ENCODE measurements at places on chromosomes 3 and 15.

DNA sequence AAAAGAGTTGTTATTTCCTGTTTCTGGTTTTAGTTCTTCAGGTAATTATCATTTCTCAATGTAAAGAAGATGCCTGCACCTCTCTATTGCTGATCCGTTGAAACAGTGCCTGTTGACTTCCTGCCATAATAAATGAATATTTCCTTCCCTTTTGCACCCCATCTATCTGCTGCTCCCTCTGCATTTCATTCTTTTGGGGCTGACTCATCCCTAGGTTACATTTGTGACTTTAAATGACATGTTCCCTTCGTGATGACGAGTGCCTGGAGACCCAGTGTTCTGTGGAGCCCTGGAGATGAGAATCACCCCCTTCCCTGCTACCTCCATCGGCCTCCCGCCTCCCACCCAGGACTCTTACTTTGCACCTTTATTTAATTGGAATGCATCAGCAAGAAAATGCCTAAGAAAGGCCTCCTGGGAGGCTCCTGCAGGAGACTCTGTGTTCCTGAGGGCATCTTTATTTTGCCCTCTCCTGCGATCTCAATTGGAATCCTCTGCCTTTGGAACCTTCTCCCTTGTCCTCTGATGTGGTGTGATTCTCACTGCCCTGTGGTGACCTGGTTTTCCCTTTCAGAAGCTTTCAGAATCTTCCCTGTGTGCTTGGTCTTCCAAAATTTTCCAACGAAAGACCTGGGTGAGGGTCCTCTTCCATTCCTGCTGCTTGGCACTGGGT, 13.7 kb downstream of the LRRK1 start:
- DNase-seq: no peak

DNA sequence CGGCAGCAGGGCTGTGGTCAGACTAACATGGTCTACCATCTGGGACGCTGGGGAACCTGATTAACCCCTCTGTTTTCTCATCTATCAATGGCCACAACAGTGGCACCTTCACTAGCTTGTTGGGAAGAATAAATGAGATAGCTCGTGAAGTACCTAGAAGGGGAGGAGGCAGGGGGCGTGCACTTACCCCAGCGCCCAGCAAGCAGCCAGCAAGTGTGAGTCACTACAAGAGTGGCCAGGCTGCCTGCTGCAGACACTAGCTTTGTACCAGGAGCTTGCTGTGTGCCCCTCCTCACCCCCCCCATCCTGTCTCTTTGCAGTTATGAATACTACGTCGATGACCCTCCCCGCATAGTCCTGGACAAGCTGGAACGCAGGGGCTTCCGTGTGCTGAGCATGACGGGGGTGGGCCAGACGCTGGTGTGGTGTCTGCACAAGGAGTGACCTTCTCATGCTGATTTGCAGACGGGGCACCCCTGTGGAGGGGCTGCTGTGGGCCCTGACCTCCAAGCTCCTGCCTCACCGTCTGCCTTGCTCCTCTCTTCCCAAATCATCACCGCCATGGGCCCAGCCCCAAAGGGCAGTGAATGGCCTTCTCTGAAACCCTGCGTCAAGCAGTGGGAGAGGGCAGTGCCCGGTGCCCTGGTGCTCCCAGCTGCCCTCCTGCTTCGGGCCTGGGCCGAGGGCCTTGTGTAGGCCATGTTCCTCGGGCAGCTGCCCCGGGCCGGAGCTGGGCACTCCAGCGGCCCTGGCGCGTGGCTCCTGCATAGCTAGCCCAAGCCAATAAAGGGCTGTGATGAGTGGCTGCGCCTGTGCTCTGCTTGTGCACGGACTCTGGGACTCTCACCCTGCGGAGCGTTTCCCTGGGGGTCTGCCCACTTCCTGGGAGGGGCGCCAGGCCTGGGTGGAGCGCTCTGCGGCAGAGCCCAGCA, 2.6 kb upstream of the C15orf62 start:
- DNase-seq: no peak

DNA sequence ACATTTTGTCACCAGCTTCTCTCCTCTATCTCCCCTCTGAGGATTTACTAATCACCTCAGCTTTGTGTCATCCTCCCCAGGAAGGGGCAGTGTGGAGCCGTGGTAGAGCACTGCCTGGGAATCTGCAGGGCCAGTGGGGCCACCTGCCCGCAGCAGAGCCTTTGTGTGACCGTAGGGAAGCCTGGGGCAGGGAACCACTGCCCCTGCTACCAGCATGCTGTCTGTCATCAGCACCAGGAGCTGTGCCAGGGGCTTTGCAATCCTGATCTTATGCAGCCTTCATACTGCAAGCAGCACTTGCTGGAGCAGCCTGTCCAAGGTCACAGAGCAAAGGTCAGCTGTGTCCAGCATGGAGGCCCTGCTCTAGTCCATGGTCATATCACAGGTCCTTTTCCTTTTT, 170.2 kb upstream of the IL12A start:
- no peak for DNase-seq

DNA sequence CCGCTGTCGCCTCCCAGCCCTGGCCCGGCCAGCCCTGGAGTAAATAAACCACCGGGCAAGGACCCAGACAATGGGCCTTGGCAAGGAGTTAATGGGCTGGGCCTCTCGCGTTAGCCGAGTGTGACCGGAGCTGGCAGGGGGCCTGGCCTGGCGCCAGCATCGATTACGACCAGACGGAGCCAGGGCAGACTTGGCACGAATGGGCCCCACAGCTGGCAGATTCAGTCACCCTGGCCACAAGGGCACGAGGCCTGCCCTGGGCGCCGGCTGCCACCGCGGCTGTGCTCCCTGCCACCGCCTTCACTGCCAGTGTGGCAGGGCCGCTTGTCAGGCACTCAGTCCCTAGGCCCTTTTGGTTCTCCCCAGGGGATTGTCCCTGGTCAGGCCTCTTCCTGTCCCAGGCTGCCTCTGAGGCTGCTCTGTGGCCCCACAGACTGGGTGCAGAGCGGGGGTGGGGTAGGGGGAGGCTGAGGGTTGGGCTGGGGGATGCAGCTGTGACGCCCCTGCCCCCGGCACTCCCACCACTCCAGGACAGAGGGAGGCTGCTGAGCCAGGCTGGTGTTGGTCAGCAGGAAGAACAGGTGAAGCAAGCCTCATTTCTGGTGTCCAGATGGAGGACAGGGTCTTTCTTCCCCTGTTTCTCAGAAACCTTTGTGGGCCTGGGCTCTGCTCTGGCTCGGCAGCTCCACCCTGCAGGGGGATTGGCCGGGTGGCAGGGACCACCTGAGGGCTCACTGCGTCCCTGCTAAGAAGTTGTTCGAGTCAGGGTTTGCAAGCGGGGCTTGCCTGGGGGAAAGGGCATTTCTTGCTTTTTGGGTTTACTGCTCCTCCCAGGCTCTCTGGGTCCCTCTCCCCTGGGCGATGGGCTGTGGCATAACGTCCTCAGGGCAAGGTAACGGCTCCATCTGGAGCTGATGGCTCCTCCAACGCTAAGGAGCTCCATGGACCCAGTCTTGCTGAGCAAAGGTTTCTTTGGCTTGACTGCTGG, 30.5 kb upstream of the SRP14 start:
- no peak for DNase-seq

GRCh38 chr3:124256156-124256555, 264.2 kb upstream of the ROPN1 start:
- no peak for DNase-seq

DNA sequence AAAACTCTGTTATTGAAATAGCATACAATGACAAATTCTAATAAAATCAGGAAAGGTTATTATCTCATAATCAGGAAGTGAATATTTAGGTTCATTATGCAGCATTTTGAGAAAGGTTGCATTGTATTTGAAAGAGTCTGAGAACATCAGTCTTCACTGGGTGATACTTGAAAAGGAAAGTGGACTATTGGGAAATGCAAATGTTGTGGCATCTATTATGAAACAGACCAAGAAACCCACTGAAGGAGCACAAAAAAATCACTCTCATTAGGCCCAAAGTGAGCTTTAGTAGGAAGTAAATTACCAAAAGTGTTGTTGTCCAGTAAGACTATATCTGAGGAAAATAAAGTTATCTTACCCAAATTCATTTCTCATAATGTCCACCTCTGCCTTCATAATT, 90.8 kb downstream of the ZPLD1 start:
- DNase-seq: no peak

DNA sequence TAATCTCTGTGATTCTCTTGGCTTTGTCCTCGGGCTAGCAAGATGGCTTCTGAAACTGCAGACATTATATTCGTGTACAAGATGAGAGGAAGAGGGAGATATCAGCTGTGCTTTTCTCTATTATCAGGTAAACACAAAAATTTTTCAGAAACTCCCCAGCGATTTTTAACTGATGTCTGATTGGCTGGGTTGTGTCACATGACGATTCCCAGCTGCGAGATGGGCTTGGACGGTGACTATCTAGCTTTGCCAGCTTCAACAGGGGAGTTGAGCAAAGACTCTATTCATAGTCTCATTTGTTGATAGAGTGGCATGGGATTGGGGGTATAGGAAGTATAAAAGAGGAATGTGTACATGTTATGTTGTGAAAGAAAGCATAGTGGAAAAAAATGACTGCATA, 248.8 kb upstream of the AZI2 start:
- DNase-seq: no peak

DNA sequence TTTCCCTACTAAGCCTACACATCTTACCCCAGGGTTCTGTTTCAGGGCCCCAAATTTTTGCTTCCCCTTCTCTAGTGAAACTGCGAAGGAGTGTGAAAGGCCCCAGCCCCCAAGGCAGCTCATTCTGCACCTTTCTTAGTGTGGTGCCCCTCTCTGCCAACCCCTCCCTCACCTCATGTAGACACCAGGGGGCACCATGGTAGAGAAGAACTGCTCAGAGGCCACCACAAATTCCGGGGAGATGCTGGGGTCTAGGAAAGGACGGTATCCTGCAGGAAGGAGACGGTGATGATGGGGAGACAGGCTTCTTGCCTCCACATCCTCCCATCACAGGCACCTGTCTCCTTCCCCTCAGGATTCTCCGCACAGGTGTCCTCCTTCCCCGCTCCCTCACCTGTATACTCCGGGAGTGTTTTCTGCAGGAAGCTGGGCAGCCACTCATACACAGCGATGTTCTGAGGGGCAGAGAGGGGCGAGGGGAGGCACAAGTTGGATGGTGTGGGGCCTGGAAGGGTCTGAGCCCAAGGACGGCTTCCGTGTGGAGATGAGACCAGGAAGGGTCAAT, 3.6 kb downstream of the DUOX2 start:
- no peak for DNase-seq

DNA sequence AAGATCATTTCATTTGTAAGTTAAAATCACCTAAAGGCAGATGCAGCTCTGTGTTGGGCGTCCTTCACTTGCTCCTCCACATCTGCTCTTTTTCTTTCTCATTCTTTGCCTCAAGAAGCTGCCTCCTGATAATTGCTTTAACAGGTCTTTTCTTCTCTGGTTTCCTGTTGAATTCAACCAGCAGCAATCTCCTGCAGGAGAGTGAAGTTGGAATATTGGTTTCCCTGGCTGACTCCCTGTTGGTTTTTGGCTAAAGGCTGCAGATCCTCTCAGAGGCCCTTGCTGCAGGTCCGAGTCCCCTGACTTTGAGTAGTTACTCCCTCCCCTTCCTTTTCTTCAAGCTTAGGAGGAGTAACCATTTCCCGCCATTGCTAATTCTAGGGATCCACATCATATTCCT, 4.2 kb downstream of the TP63 start:
- no peak for DNase-seq

All from stimulated activated CD8-positive, alpha-beta memory T cell treated with anti-CD3 and anti-CD28 coated beads, Interleukin-15, amount 100 ng/mL, for 48 hours (primary cell).